ENCODE measurements at places on chromosomes 3 and 15.

- no peak for DNase-seq
Observed at GRCh38 chr3:197737319-197737649, 580 bp upstream of the RUBCN start.

GRCh38 chr3:125582707-125583106 is 12.6 kb downstream of the OSBPL11 start:
- DNase-seq, result no peak

DNA sequence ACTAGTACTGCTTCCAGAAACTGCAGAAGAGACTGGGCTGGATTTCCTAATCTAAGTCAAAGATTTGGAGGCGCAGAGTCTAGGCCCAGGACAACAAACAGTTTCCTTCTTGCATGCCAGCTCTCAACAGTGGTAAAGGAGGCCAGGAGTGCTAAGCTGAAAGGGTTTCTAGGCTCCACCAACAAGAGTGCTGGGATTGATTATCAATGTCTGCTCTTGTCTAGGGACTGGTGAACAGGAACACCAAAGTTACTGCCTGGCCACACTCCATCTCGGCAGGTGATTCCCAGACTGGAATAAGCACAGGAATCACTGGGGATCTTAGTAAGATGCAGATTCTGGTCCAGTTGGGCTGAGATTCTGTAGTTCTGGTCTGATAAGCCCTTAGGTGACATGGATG is 22.8 kb upstream of the FGD5 start:
- DNase-seq, result no peak

DNA sequence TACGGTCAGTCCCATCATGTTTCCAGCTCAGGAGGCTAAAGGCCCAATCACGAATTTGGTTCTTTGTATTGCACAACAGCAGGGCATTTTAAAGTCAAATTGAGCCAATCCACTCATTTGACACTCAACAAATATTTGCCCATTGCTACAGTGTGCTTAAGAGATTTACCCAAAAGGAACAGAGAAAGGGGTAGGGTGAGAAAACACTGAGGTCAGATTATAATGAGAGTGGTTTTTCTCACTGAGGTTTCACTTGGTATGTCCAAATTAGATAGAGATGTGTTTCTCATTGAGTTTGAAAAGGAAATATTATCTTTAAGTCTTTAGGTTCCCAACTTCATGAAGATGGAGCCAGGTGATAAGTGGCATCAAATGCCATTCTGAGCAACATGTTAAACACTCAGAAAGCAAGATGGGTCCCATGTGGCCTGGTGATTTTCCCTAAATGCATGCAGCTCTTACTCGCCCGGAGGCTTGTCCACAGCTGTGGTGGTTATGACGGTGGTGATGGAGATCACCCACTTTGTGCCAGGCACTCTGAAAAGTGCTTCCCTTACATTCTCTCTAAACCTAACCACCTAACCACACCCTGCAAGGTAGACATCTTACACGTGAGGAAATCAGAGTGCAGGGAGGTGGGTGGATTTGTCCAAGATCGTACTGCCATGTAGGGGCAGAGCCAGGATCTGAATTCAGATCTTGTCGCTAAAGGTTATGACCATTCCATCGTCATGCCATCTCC is 31.2 kb upstream of the USP3 start:
- DNase-seq, result no peak

Data from smooth muscle cell of the brain vasculature (primary cell).